ENCODE measurements at places on chromosomes 11 and 22.

GRCh38 chr11:96090711-96091110 is 166.8 kb upstream of the MTMR2 start:
- DNase-seq = no peak

GRCh38 chr11:115918576-115918975 is 414.4 kb upstream of the CADM1 start:
- DNase-seq = no peak

DNA sequence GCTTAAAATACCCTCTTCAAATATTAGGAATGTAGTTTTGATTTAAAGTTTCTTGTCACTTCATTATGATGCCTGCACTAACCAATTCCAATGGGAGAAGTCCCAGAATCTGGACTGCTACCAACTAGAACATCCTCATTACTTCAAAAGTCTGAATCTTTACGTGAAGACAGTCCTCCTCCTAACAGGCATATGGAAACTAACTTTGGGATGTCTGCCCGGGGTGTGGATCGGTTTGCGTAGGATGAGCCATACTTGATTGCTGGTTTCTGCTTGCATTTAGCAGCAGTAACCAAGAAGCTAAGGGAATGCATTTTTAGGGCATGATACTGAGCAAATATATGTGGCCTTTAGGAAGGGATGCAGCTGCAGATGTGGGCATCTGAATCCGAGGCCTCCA is 177.1 kb downstream of the LRRC4C start:
- DNase-seq = no peak

DNA sequence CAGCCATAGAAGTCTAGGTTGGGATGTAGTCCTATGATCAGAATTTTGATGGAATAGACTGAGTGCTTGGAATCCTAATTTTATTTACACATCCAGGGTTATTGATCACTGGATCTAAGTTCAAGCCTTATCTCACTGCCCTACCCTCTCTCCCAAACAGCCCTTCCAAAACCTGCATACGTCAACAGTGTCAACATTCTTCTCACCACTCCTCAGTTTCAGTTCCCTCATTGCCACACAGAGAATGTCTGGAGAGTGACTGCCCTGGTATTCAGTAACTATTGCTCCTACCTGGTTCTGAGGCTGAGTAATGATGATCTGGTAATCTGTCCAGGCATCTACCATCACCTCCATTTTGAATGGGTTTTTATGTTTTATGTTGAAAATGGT is 60.0 kb downstream of the GLYATL1 start:
- DNase-seq = no peak

GRCh38 chr11:746289-747157 is 741 bp upstream of the TALDO1 start:
- DNase-seq = peak; percentile 62

- DNase-seq = no peak
Observed at GRCh38 chr11:122634501-122634900, 21.0 kb upstream of the UBASH3B start.
